ENCODE measurements at places on chromosomes 1 and 21. TPM values are rescaled to one million over a fixed set of nuclear protein-coding genes. Genes with fewer than 3 reads are reported as not detected.

The CYP4B1 gene
- total RNA-seq, result not detected

The NBPF1 gene
- total RNA-seq, result 2.2 TPM

The CRB1 gene
- not detected for total RNA-seq

The SPRR2G gene
- total RNA-seq, result not detected

The CD1E gene
- not detected for total RNA-seq

The EFNA3 gene
- total RNA-seq, result 3.8 TPM

The C1orf185 gene
- not detected for total RNA-seq

The IL19 gene
- total RNA-seq, result not detected

The GBP7 gene
- total RNA-seq, result 0.11 TPM

The C1orf94 gene
- total RNA-seq, result not detected

The TBX15 gene
- total RNA-seq, result not detected

The ANGPTL7 gene
- total RNA-seq, result not detected

The TMOD4 gene
- total RNA-seq, result 2.2 TPM

The NTPCR gene
- 23.5 TPM for total RNA-seq

The MPL gene
- total RNA-seq, result not detected

The COL16A1 gene
- not detected for total RNA-seq

The CFAP74 gene
- not detected for total RNA-seq

The RORC gene
- total RNA-seq, result 2.7 TPM

The DRAM2 gene
- total RNA-seq, result 27.5 TPM

The TRMT1L gene
- total RNA-seq, result 21.4 TPM

The FMO4 gene
- 1.4 TPM for total RNA-seq

The PGLYRP3 gene
- total RNA-seq, result not detected

The TMPRSS15 gene
- total RNA-seq, result not detected

The PRDX6 gene
- total RNA-seq, result 155 TPM

The CYP4A11 gene
- not detected for total RNA-seq

The METTL18 gene
- total RNA-seq, result 10.2 TPM

The LGR6 gene
- total RNA-seq, result 0.08 TPM

The MASP2 gene
- total RNA-seq, result not detected

The LY9 gene
- total RNA-seq, result 24.7 TPM

The GABRD gene
- total RNA-seq, result not detected

The CHTOP gene
- total RNA-seq, result 82.0 TPM

The TNFRSF8 gene
- total RNA-seq, result 0.95 TPM

The ESRRG gene
- total RNA-seq, result not detected

The CDA gene
- total RNA-seq, result not detected

The TPTE gene
- not detected for total RNA-seq

The KDF1 gene
- total RNA-seq, result not detected

All from activated CD8-positive, alpha-beta T cell treated with anti-CD3 and anti-CD28 coated beads, Interleukin-2, amount 10 ng/mL, durations not matched to agents 7 days and 5 days (primary cell).